ENCODE measurements at places on chromosomes 4 and X.

- DNase-seq, result no peak
Observed at GRCh38 chr4:113154281-113154680, 104.8 kb downstream of the ANK2 start.

DNA sequence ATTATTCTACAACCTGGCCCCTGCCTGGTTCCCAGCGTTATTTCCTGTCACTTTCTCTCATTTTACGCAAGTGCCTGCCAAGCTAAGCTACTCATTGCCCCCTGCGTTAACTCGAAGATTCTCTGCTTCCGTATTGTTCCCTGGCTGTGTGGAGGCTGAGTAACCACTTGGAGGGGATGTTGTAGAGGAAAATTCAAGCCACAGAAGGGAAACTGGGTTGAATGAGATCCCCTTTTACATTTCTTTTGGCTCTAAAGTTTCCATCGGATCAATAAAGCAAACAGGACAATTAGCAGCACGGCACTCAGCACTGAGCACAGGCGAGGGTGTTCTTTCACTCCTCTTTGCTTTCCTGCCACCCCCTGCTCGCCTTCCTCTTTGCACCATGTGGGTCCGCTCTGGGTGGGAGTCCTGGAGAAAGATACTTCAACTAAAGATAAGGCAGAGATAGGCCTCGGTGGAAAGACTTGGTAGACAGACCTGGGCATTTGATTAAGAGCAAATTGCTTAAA, 4.2 kb upstream of the TMSB4X start:
- no peak for DNase-seq

- DNase-seq, result no peak
Observed at GRCh38 chr4:185304541-185304940, 91.2 kb downstream of the LRP2BP start.

DNA sequence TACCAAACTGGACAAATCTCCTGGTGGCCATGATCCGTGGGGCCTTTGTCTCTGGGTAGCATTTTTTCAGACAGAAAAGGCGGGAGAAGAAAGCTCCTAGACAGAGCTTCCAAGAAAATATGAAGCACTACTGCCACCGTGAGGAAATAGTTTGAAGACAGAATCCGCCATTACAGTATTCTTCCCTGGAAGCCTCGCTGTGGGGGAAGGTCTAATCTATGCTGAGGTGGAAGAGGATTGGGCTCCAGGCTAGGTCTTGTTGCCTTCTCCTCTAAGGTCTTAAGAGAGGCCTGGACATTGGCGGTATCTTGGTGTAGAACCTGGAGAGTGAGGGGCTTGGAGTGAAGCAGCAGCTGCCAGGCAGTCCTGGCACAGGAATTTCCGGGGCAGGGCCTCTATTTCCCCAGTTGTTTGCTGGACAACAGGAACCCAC, 218.9 kb downstream of the OR13H1 start:
- no peak for DNase-seq

DNA sequence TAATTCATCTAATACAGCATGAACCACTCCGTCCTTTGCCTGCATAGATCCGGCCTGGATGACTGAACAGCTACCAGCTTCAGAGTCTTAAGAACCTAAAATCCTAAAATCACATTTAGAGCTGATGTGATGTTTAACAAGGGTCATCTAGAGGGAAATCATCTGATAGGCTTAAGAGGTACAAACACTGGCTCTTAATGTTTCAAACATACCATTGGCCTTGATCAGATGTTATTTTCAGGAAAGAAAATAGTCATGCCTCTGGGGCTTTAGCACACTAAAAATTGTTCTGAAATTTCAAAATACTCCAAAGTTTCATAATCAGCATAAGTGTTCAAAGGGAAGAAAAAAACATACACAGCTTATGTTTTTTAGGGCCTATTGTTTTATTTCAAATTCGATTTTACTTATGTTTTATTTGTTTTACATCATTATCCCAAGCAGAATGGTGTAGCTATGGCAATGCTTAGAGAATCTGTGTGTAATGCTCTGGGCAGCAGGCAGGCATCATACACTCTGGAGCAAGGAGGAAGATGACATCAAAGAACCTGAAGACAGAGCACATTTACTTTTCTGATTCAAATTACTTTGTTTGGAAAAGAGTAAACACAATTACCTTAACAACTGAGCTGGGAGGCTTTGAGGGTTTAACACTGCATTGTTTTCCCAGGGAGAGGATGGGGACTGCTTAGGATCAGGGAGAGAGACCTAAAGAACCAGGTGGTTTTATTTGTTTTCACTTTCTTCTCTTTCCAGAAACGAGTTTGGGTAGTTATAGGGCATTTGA, 25.3 kb upstream of the LEF1 start:
- DNase-seq, result no peak

GRCh38 chr4:139685180-139685579, 19.6 kb downstream of the MGST2 start:
- no peak for DNase-seq

DNA sequence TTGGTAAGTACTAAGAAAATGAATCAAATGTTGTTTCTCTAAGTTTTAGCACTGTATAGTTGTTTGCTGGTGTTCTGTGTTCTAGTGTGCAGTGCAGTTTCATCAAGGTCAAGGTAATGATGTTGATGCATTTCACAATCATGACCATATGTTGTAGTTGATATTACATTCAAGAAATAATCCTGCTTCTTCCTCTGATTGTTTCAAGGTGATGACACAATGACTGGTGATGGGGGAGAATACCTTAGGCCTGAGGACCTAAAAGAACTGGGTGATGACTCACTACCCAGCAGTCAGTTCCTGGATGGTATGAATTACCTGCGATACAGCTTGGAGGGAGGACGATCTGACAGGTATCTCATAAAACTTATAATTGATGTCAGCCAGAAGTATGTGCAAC, 261.6 kb downstream of the ANK2 start:
- no peak for DNase-seq

DNA sequence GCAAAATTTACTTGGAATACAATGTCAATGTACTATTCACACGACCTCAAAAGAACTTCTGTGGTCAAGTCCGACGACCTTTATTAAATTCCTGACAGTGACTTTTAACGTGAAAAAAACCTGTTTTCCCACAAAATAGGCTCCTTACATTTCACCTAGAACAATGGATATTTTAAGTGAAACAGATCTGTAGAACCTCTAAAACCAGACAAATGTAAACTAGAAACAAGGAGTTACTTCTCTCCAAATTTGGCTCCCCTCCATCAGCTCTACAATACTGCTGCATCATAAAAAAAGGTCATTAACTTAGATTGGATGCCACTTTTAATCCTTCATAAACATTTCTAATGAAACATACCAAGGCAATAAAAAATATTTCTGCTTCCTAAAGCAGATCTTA, 1.2 kb downstream of the NEK1 start:
- no peak for DNase-seq

DNA sequence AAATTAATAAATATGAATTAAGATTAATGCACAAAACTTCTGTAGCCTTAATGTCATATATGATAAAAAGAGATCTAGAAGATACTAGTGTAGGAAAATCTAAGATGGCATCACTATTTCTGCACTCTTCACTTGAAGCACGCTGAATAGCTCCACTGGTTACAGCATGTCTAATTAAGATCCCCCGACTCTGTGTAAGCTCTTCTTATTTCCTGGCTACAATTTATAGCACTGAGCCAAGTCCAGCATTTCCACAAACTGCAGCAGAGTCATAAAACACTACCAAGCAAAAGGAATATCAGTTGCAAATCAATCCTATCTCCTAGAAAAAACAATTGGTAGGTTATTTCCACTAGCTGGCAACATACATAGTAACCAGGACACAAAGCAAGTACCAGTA, 1.3 kb upstream of the CCNA2 start:
- no peak for DNase-seq

- no peak for DNase-seq
Observed at GRCh38 chrX:370963-371745, 15.6 kb downstream of the PPP2R3B start.

DNA sequence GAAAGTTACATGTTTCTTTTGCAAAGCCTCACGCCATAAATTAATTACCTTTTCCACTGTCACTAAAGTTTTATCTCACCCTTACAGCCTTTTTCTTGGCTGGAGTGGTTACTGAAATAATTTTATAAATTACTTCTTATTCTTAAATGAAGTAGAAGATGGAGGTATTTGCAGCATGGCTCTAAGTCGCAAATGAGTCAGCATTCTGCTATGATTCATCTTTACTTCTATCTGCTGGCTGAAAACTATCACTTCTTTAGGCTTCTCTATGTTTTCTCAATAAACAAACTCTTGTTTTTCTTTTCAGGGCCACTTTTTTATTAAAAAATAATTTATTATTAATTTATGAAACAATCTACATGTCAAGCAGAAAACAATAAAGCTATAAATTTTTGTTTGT, 210.2 kb upstream of the GYPA start:
- no peak for DNase-seq

- no peak for DNase-seq
Observed at GRCh38 chrX:20149326-20149725, 7.7 kb upstream of the EIF1AX start.

- no peak for DNase-seq
Observed at GRCh38 chr4:46270986-46271596, 118.8 kb downstream of the GABRA2 start.

GRCh38 chr4:107843391-107843790, 18.7 kb downstream of the SGMS2 start:
- no peak for DNase-seq

DNA sequence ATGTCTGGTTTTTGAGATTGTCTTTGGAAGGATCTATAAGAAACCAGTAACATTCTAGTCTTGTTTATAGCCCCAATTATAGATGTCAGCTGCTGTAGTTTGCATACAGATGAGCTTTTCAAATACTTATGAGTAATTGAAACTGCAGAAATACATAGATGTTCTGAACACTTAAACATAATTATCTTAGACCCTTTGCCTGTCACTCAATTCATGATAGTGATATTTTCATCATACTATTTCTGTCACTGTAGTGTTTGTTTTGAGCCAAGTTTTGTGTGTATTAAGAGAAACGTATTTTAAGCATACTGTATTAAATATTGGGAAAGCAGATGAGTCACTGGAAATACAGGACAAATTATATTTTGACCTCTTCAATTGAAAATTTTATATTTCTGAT, 69.8 kb upstream of the SMARCA5 start:
- no peak for DNase-seq

DNA sequence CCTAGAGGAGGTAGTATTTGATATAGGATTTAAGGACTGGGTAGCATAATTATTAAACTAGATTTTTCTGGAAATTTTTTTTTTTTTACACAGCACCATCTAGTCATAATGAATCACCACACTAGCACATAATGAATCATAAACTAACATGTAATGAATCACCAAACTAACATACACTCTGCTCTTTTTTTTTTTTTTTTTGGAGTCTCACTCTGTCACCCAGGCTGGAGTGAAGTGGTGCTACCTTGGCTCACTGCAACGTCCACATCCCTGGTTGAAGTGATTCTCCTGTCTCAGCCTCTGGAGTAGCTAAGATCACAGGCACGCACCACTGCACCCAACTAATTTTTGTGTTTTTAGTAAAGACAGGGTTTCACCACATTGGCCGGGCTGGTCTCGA, 92.5 kb downstream of the FAM13A start:
- no peak for DNase-seq

GRCh38 chr4:24657768-24658617, 73.6 kb upstream of the DHX15 start:
- no peak for DNase-seq

- no peak for DNase-seq
Observed at GRCh38 chrX:123993326-123993725, 31.8 kb downstream of the STAG2 start.

DNA sequence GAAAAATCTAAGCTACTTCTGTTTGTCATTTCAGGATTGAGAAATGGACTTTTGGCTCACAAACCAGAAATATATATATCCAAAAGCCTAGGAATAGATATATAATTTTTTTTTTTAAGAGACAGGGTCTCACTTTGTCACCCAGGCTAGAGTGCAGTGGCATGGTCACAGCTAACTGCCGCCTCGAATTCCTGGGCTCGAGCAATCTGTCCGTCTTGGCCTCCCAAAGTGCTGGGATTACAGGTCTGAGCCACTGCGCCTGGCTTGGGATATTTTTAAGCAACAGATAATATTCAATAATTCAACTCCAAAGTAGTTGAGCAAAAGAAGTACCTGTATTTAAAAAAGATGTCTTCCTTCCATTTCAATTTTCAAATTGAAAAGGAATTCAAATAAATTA, 112.5 kb downstream of the C4orf51 start:
- no peak for DNase-seq

DNA sequence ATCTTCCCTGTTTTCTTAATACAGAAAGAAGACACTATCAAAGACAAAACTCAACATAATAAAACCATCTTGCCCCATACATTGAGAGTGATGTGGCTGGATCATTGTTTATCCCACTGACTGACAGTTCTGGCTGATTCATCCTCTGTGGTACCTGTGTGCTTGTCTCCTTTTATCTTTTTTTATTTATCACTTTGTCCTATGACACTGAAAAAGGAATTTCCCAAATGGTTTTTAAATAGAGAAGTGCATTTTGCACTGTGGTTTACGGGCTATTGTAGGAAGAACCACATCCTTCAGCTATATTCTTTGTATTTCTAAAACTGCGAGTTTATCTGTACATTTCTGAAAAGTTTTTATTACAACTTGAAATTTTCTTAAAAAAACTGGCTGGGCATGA, 15.0 kb downstream of the TTC29 start:
- no peak for DNase-seq

GRCh38 chr4:685679-686412, 3.1 kb downstream of the SLC49A3 start:
- no peak for DNase-seq

DNA sequence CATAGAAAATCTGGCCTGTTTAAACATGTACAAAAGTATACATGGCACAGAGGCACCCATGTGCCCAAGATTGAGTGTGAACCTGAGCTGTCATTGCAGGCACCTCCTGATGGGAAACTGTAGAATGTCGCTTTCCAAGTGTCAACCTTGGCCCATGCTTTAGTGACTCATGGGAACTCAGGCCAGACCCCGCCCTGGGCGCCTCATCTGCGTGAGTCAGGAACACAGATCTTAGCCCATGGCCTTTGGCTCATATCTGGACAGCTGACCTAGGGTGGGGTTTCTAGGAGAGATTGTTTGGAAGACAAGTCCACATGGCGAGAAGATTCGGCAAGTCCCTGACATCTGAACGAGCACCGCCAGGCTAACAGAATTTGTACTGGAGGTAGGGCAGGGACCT, 50.0 kb downstream of the CYTL1 start:
- no peak for DNase-seq

DNA sequence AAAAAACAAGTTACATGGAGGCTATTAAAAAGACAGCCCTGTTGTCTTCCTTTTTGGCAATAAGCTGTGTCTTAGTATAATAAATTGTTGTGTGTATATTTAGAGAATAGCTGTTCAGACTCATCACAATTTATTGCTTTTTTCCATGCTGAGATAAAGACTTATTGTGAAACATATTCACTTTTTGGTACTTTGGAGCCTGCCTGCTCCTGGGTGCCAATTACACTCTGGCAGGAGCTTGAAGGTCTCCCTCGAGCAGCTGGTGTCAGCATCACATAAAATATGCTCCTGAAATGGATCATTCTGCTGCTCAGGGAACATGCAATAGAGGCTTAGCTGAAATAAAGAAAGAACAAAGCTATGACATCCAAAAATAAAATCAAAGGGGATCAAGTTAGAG, 211.6 kb upstream of the DKK2 start:
- DNase-seq, result no peak
